ENCODE measurements at places on chromosomes 2 and 18. TPM values are rescaled to one million over a fixed set of nuclear protein-coding genes. Genes with fewer than 3 reads are reported as not detected.

Gene RAX
- total RNA-seq = not detected

GRCh38 chr2:155547571-155547970, 785.0 kb downstream of the NR4A2 start:
- no peak for DNase-seq

DNA sequence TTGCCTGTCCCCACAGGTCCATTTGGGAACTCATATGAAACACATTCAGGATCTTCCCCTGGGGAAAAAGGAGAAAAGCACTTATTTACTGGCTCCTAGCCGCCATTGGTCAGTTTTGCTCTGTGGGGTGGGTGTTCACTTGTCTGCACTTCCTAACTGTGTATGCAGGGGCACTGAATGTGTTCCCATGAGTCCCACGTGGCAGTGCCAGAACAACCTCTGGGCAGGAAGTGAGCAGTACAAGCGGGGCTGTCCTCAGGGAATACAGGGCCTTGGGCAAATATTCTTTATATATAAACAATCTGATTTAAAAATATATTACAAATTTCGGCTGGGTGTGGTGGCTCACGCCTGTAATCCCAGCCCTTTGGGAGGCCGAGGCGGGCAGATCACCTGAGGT, 21.8 kb upstream of the CTIF start:
- DNase-seq = no peak

- DNase-seq = no peak
Observed at GRCh38 chr2:295090-295489, 7.2 kb upstream of the ALKAL2 start.

Gene HSPD1
- 595 TPM for total RNA-seq

Gene TUBB8B
- total RNA-seq = not detected

DNA sequence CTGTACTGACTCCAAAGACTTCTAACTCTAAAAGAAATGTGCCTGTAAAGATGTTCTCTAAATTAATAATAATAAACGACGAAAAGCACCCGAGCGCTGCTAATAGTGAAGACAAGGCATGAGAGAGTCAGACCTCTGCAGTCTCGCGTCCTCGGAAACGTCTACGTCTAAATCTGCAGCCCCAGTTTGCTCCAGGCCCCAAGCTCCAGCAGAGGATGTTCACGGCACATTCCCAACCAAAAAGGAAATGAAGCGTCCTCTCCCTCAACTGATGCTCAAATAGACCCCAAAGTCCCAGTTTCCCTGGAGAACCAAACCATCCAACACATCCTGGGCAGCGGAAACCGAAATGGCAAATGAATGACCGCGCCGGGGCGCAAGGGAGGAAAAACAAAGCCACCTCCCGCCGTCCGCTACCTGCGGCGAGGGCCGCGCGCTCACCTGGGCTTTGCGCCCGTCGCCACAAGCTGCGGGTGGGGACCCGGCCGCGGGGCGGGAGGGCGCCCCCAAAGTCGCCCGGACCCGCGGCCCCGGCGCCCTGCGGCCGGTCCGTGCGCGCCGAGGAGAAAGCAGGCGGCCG, 47.1 kb upstream of the CCDC150 start:
- no peak for DNase-seq

DNA sequence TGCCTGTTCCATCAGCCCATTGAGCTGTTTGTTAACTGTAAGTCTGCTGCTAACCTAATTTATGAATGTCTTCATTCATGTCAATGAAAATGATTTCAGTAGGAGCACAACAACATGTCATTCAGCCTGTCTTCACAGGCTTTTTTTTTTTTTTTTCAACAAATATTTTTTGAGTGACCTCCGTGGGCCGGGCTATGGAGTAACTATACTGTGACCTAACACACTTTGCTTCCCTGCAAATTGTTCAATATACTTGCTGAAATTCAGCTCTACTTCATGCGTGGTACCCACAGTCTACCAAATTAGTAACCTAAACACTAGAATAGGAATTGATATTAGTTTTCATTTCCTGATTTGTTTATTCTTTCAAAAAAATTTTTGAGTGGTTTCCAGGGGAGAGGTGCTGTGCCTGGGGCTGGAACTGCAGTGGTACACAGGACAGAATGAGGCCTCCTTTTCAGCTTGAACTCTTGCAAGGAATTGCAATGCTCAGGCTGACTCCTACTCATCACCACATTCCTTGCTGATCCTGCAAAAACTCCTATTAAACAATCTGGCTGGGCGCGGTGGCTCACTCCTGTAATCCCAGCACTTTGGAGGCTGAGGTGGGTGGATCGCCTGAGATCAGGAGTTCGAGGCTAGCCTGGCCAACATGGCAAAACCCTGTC, 87.1 kb downstream of the CDH20 start:
- no peak for DNase-seq

- no peak for DNase-seq
Observed at GRCh38 chr2:234674781-234675201, 177.9 kb upstream of the ARL4C start.

- no peak for DNase-seq
Observed at GRCh38 chr2:68901199-68901514, 30.0 kb upstream of the BMP10 start.

GRCh38 chr2:129058981-129059380, 740.3 kb upstream of the HS6ST1 start:
- no peak for DNase-seq

- DNase-seq = no peak
Observed at GRCh38 chr2:42029171-42029570, 18.6 kb upstream of the PKDCC start.

DNA sequence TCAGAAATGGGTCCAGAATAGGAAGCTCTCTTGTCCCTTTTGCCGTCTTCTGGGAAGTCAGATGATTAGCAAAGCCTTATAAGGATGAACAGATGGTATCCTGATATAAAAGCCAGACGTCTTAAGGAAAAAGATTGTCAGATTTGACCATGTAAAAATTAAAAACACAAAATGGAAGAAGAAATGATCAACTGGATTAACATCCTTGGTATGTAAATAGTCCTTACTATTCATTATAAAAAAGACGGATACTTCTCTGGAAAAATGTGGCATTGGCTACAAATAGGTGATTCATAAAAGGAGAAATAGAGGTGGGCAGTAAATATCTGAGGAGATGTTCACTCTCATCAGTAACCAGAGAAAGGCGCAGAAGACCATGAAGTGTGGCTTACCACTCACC, 33.7 kb upstream of the SCLY start:
- no peak for DNase-seq

Gene DYNAP
- total RNA-seq = not detected

GRCh38 chr2:86464652-86465051, 23.5 kb downstream of the KDM3A start:
- DNase-seq = no peak

DNA sequence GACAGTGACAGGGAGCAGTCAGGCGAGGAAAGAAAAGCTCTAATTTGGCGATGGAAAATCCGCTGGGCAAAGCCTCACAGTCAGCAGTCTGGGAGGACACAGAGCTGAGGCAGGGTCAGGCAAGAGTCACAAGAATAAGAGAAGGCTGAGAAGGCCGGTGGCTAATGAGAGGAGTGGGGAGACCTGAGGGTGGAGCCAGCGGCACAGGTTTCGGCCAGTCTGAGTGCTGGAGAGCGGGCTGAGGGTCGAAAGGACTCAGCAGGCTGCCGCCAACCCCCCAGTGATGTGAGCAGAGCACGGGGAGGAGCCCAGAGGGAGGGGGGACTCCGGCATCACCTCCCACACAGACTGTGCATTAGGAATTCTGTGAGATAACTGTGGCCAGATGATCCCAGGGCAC, 500.6 kb upstream of the MYT1L start:
- DNase-seq = no peak

GRCh38 chr2:8677646-8678592, 3.9 kb upstream of the ID2 start:
- no peak for DNase-seq

- no peak for DNase-seq
Observed at GRCh38 chr2:151983221-151983620, 115.6 kb downstream of the CACNB4 start.

Gene IGFBP2
- 0.49 TPM for total RNA-seq

Gene IGFBP5
- 2.8 TPM for total RNA-seq

Gene SRBD1
- 23.7 TPM for total RNA-seq

Gene GPR45
- not detected for total RNA-seq

Gene COL5A2
- total RNA-seq = 0.64 TPM

DNA sequence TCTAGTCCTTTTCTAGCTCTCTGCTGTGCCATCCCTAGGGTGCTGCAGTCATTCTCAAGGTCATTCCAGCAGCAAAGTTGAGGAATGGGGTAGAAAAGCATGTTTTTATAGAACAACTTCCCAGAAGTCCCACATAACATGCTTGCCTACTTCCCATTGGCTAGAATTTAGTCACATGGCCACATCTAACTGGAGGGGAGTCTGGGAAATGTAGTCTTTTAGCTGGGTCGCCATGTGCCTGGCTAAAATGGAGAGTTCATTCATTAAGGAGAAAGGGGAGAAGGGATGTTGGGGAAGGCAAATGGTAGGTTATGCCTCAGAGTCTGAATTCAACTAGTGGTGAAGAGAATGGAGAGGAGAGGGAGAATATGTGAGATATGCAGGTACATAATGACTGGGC, 85.7 kb downstream of the SLC4A3 start:
- DNase-seq = no peak

- no peak for DNase-seq
Observed at GRCh38 chr2:236673823-236674185, 104.2 kb downstream of the ACKR3 start.

GRCh38 chr2:46320141-46320567, 22.9 kb downstream of the EPAS1 start:
- no peak for DNase-seq

- DNase-seq = no peak
Observed at GRCh38 chr18:24369426-24369825, 28.2 kb downstream of the OSBPL1A start.

GRCh38 chr18:66328296-66328878, 275.5 kb downstream of the CDH19 start:
- no peak for DNase-seq

GRCh38 chr2:175401956-175402469, 220.5 kb upstream of the ATP5MC3 start:
- DNase-seq = no peak

Gene RAPGEF4
- 0.18 TPM for total RNA-seq

Gene LOXHD1
- not detected for total RNA-seq

All from GM12878 (cell line).